Stimulated activated CD4-positive, alpha-beta T cell treated with anti-CD3 and anti-CD28 coated beads, Interleukin-1b, Interleukin-23, amount 100 ng/mL, for 1 hour (primary cell): ENCODE measurements at places on chromosomes 11 and 22.

DNA sequence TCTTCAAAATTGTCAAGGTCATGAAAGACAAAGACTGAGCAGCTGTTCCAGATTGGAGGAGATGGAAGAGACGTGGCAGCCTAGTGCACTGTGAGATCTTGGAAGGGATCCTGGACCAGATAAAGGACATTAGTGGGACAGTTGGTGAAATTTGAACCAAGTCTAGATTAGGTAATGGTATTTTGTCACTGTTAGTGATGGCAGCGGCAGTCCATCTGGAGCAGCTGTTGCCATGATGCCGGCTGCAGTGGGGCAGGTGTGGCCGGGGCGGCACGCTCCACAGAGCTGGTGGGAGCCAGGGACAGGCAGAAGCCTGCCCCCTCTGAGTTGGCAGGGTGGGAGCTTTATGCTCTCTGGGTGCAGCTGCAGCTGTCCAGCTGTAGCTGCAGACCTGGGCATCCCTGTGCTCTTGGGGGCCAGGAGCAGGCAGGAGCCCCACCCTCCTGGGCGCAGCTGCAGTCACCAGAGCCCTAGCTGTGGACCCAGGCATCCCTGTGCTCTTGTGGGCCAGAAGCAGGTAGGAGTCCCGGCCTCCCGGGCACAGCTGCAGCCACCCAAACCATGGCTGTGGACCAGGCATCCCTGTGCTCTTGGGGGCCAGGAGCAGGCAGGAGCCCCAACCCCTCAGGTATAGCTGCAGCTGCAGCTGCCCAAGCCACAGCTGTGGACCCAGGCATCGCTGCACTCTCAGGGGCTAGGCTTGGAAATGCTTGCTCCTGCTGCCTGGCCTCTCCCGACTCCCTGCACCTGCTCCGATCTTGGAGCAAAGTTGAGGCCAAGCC is 20.7 kb downstream of the DIXDC1 start:
- DNase-seq = no peak

GRCh38 chr11:120146413-120147093 is 8.6 kb upstream of the TRIM29 start:
- DNase-seq = no peak

- DNase-seq = no peak
Measured at GRCh38 chr22:19522190-19522880, 1.9 kb downstream of the CLDN5 start.

- no peak for DNase-seq
Measured at GRCh38 chr11:68704887-68705286, 20.5 kb downstream of the GAL start.

GRCh38 chr11:71505001-71505400 is 22.1 kb upstream of the KRTAP5-7 start:
- no peak for DNase-seq

DNA sequence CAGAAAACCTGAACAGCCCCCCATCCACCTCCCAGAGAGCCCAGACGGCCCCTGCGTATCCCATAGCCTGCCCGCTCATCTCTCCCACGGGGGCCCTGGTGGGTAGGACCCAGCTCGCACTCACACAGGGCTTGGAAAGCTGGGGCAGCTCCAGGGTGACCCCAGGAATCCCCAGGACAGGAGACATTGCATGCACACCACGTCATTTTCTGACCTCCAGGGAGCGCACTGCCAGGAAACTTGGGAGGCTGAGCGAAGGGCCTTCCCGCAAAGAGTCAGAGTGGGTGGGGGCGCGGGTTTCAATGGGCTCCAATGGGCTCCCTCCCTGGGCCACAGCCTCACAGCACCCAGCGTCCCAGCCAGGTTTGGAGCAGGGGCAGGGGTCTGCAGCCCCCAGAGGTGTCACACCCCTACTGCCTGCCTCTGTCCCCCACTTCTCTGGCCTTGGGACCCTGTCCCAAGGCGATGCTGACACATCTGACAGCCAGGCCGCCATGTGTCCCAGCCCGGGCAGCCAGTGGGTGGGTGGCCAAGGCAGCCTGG is 8.2 kb upstream of the SYT8 start:
- no peak for DNase-seq

GRCh38 chr11:130029137-130029536 is 26.5 kb upstream of the PRDM10 start:
- DNase-seq = no peak

DNA sequence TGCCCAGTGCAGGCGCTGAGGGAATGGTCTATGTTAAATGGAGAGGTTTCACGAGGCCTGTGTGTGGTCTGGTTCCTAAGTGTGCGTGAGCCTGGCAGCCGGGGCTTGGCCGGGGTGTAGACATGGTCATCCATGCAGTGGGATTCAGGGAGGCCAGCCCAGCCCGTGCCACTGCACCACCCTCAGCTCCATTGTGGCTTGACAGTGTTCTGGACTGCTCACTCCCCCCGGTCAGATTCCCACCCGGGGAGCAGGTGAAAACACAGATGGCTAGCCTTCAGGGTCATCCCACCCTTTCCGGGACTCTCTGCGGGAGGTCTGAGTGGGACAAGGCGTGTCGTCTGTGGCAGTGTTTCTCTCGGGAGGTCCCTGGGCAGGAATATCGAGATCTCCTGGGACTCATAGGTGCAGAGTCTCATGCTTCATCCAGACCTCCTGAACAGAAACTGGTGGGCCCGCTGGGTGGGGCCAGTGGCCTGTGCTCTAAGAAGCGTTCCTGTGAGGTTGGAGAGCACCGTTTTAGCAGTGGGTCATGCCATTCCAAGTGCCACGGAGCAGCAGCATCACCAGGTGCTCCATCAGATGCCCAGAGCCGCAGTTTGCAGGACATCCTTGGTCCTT is 52.3 kb downstream of the ST14 start:
- DNase-seq = no peak

- peak; percentile 67 for DNase-seq
Measured at GRCh38 chr22:42437488-42438292, 5.5 kb upstream of the NFAM1 start.
